ENCODE measurements at places on chromosomes 11 and 22.

DNA sequence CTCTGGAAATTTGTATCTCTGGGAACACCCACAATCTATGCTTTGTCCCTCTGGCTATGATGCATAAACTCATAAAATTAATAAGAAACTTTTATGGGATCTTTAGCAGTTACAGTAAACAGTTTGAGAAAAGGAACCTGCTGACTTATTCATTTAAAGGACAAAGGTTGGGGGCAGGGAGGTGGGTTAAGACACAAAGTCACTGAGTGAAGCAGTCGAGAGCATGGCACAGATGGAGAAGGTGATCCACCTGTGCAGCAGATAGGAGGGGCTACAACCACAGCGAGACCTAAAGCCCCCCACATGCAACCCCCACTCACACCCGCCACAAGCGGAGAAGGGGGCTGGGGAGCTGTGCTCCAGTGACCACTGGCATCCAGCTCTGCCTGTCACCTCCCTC, 45.0 kb downstream of the SMCO4 start:
- no peak for DNase-seq

DNA sequence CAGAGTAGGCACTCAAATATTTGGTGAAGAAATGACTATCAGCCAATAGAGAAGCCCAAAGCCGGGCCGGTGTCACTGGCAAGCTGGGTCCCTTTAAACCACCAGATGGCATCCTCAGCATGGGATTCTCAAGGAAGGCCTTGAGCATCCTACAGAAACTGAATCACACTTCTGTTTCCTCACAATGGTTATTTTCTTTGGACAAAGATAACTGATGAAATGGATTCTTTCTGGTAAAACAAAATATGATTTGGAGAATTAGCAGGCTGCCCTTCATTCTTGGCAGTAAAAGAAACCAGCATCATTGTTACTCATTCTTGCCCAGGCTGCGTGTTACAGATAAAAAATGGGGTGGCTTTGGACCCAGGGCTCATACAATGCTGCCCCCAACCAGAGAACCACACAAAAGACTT, 30.3 kb upstream of the ASPHD2 start:
- peak; percentile 15 for DNase-seq

DNA sequence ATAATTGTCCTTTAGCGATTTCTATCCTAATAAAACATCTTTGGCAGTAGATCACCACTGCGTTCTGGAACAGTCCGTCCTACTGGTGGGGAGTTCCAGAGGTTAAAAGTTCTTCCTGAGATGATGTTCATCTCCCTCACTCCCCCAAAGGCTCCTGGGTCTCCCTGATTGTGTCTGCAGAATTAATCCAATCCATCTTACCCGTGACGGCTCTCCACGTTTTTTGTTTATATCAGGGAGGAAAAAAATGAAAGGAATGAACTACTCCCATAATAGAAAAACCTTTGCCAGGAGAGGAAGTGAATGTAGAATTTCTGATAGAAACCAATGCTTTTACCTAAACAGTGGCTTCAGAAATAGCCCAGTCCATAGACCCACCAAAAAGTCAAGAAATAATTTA, 81.6 kb downstream of the LARGE1 start:
- no peak for DNase-seq

DNA sequence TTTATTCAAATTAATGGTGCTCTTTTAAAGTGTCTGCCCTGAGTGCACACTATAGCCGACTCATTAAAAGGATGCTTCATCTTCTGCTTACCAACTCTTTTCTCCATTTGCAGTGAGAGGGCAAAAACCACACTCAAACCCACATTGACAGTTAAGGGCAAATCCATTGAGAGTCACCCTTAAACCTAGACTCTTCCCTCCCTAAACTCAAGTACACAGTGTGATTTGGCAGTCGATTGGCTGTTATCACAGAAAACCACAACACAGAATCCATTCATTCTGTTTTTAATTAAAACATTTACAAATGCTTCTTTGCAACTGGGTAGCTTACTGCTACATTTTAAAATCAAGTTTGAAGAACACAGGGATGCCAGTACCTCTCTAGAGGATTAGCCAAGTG, 120.0 kb downstream of the CADM1 start:
- DNase-seq, result no peak

DNA sequence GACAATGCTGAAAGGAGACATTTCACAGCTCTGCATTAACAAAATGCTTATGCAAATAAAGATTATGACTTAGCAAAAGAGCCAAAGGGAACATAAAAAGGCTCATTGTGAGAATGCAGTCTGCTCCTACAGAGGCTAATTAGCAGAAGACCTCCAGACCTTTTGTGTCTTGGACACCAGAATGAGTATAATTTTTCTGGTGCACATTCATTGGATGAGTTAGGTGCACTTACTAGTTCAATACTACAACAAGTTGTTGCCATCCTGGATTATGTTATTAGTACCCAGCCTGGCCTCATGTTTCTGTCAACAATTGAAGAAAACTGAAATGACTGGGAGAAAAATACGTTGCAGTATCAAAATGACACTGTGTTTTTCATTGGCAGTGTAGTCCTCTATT, 613.2 kb upstream of the CHORDC1 start:
- no peak for DNase-seq

DNA sequence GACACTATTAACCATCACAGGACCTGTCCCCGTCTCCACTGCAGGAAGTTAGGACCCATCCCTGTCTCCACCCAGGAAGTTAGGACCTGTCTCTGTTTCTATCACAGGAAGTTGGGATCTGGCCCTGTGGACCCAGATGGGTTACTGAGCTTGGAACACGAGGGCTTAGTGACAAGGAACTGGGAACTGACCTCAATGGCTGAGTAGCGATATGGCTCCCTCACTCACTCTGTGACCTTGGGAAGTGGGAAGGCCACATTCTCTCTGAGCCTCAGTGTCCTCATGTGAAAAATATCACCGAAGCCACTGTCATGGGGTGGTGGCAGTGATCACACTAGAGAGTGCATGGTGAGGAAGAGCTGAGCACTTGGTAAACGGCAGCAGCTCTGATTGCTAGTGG, 59.4 kb downstream of the FBLN1 start:
- DNase-seq, result no peak

DNA sequence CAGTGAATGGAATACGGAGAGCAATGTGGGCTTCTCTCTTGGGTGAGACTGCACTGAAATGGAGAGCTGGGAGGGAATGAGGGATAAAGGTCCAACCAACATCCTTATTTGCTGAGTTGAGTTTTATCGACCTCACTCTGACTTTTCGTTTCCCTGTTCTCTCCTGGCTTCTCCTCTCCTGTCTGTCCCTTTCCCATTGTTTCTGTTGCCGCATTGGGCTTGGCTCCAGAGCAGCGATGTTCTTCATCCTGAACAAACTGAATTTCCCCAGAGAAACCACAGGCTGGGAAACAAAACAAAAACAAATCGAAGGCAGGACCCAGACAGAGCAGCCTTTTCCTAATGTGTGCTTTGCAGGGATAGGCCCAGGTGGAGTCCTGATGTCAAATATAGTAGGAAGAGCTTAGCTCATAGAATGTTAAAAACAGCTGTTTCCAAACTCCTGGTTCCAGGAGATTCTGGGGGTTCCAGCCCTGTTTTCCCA, 30.0 kb downstream of the MOV10L1 start:
- DNase-seq, result no peak

GRCh38 chr22:42895541-42895981, 38.5 kb upstream of the ARFGAP3 start:
- no peak for DNase-seq

- no peak for DNase-seq
These were observed 1246.4 kb downstream of the BRD1 start for GRCh38 chr22:48581205-48581766.

DNA sequence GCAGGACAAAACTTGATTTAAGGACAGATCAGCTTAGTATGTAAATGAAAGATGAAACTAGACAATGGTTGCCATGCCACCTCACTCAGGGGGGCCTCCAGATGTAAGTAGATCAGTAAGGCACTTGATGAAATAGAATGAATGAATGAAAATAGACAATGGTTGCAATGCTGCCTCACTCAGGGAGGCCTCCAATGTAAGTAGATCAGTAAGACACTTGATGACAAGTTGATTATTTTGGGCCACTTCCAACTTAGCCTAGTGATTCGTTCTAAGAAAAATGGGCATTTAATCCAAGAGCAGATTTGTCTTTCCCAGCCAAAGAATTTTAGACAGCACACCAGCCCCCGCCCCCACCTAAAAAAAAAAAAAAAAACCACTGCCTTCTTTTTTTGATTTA, 19.2 kb upstream of the SLC5A12 start:
- DNase-seq, result no peak

- no peak for DNase-seq
These were observed 66.2 kb downstream of the MICAL3 start for GRCh38 chr22:17958166-17958565.

DNA sequence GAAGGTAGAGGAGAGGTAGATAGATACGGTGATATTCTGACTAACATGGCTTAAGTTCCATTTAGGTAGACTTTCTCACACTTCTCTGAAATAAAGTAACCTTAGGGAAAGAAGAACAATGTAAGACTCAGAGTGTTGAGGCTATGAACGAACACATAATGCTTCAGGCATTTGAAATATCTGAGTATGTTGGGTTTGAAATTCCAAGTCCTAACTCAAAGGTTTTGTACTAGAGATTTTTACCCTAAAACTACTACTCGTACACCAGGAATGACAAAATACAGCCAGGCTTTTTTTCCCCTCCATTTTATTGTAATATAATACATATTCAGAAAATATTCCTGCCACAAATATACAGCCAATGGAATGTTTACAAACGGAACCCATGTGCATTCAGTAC, 592.6 kb downstream of the ETS1 start:
- DNase-seq, result no peak

- no peak for DNase-seq
These were observed 112.9 kb downstream of the DSCAML1 start for GRCh38 chr11:117684111-117684510.

DNA sequence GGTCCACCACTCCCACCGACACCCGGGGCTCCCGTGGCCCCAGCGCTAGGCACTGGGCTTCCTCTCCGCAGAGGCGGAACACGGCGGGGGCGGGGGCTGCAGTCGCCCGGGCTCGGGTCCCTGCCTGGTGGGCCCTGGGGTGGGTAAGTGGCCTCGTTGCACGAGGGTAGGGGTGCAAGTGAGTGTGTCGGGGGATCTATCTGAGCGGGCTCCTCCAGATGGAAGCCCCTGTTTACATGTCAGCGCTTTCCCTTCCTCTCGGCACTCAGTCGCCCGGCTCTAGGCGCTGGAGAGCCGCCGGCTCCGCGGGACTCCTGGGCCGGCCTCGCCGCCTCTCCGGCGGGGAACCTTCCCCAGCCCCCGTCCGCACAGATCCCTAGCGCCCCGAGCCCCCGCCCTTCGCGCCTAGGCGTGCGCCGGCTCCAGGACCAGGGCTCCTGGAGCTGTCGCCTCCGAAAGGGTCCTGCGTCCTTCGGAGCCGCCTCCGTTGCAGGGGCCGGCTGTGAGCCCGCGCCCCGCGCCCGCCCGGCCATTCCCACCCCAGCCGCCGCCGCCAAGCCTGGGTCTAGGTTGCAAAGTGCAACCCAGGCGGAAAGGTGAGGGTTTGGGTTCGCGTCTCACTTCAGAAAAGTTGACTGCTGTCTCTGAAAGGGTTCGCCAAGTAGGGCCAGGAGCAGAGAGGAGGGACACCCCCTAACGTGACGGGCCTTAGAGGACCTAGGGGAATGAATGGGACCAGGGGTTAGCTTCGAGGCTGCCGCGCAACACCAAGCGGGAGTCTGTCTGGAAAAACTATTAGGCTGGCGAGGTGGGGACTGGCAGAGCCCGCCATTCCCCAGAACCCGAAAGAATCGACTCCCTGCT, 978 bp downstream of the FLI1 start:
- DNase-seq, result no peak

DNA sequence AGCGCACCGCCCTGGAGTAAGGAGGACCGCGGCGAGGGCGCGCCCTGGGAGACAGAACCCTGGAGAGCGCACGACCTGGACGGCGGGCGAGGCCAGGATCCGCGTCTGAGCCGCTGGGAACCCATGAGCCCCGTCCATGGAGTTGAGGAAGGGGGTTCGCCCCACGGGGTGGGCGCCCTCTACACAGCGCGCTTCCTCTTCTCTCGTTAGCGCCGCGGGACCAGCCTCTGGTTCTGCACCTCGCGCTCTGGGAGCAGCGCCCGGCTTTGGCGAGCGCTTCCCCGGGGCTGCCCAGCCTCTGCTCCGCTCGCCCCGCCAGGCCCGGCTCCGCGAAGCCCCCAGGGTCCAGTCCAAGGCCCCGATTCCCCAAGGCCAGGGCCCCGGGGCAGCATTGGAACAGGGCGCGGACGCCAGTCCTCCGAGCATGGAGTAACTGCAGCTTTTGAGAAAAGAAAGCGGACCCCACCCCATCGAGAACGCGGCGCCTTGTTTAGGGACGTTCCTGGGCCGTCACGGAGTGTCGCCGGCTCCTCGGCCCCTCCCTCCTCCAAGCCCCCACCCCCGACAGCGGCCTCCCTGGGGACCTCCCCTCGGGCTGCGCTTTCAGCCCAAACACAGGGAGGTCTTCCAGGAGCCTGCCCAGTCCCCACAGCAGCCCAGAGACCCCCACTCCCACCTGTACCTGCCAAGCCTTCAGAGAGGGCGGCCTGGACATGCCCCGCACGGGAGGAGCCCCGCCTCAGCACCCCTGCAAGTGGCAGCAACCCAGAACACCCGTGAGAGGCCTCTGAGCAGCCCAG, 56.2 kb downstream of the BRD1 start:
- DNase-seq, result no peak

DNA sequence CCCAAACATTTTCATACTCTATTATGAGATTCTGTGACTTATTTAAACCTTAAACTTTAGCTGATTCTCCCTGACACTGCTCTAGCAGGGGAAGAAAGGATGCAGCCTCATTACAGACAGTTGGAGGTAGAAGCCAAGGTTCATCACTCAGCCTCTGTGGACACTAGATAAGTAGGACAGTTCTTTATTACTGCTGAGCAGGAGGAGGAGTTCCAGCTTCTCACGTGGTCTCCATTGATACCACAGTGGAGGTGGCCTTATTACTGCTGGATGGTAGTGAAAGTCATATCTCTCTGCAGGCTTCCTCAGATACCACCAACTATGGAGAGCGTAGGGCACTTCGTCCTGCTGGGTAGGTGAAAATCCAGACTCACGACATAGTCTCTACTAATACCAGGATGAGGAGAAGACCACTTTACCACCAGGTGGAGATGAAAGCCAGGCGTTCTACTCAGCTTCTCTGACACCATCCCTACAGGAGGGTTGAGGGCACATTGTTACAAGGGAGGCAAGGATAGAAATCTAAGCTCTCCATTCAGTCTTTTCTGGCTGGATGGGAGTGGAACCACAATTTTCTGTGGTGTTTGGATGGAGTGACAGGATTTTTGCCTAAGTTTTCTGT, 13.1 kb upstream of the ANGPTL5 start:
- no peak for DNase-seq

- no peak for DNase-seq
These were observed 852 bp downstream of the TRAF6 start for GRCh38 chr11:36509201-36509639.

GRCh38 chr11:31903225-31904074, 92.3 kb upstream of the PAX6 start:
- DNase-seq, result no peak

GRCh38 chr11:72588421-72589410, 85.5 kb downstream of the PDE2A start:
- DNase-seq, result no peak

- no peak for DNase-seq
These were observed 57.8 kb upstream of the MN1 start for GRCh38 chr22:27859336-27859735.

GRCh38 chr22:19559956-19560355, 35.7 kb upstream of the CLDN5 start:
- no peak for DNase-seq

GRCh38 chr11:96075532-96075959, 151.6 kb upstream of the MTMR2 start:
- DNase-seq, result no peak
